ENCODE measurements at places on chromosomes 2 and 18.

GRCh38 chr2:216842636-216843035 is 17.2 kb downstream of the TNP1 start:
- DNase-seq: no peak

- no peak for DNase-seq
Measured at GRCh38 chr2:10919771-10920621, 8.3 kb downstream of the KCNF1 start.

DNA sequence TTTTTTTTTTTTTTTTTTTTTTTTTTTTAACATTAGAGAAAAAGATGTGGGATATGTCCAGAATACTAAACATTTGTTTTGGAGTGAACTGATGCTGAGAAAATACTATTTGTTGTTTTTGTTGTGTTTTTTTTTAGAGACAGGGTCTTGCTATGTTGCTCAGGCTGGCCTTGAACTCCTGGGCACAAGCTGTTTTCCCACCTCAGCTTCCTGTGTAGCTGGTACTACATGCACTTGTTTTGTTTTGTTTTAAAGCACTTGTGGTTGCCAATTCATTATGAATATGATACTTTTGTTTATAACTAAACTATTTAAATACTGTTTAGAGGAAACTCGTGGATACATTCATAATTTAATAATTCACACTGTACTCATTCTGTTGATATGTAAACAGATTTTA is 33.4 kb upstream of the DYSF start:
- DNase-seq: no peak

DNA sequence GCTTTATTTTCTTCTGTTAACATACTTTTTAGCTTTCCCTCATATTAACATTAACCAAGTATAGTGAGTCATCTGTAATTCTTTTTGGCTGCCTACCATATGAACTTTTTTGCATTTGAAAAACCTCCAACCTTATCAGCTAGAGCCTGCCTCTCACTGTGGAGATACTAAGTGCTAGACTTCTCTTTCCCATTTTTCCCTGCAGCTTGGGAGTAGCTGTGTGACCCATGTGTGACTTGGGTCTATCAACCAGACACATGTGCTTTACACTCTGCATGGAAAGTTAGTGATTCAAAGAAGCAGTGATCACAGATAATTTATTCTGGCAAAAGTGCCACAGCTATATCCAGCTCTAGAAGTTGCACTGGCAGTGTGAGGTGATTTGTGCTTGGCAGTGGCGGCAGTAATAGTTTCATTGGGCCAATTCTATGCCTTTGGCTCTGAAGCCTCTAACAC is 36.3 kb downstream of the PREPL start:
- no peak for DNase-seq

DNA sequence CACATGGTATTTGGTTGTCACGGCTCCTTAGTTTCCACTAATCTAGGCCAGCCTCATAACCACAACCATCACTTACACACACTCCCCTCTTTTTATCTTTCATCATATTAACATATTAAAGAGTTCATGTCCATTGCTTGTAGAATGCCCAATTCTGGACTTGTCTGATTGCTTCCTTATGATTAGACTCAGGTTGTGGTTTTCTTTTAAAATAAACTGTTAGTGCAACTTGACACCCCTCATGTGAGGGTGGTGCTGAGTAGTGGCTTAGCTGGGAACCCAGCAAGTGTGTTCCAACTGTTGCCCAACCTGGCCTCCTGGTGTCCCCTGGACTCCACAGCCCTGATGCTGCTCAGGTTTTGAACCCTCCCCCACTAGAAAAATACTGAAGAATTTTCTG is 20.1 kb upstream of the CD207 start:
- DNase-seq: no peak

GRCh38 chr2:111633643-111634042 is 250.3 kb downstream of the ANAPC1 start:
- DNase-seq: no peak

DNA sequence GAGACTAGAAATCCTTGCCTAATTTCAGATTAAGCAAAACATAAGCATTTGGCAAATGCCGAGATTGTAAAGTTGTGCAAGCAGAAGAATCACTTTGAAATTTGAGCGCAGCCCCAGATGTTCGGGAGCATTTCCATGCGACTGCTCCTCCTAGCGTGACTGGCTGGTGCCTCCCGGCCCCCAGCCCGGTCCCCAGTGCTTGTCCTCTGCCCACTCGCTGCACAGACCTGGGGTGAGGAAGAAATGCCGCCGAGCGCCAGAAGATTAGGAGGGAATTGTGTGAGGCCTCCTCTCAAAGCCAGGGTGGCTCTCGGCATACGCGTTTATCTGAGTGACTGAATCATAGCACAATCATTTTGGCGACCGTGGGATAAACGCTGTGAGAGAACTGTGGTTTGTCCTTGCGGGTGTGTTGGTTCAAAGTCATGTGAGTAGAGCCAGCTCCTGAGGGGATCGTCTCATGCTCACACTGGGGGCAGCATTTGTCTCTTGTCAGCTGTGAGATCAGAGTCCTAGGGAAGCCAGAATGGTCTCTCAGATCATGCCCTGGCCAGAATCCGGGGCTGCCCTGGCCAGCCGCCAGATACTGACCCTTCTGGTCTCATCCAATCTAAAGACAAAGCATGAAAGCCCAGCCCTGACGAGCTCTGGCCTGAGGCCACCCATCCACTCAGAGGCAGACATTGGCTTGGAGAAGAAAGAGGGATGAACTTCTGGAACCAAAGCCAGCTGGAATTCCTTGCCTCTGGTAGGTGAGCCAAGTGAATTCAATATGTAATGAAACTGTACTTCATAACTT is 189.3 kb downstream of the SH3RF3 start:
- DNase-seq: peak; percentile 82

- no peak for DNase-seq
Measured at GRCh38 chr2:44429034-44429433, 67.3 kb downstream of the CAMKMT start.

- no peak for DNase-seq
Measured at GRCh38 chr2:40401896-40402295, 50.0 kb downstream of the SLC8A1 start.

GRCh38 chr2:48144777-48145176 is 238.5 kb upstream of the FBXO11 start:
- DNase-seq: no peak

GRCh38 chr2:102514061-102514785 is 41.2 kb downstream of the SLC9A4 start:
- no peak for DNase-seq

- no peak for DNase-seq
Measured at GRCh38 chr2:17818235-17818815, 2.1 kb downstream of the MSGN1 start.

GRCh38 chr2:106701203-106702022 is 184.6 kb downstream of the ST6GAL2 start:
- no peak for DNase-seq

GRCh38 chr18:199214-199613 is 40.9 kb downstream of the USP14 start:
- no peak for DNase-seq

DNA sequence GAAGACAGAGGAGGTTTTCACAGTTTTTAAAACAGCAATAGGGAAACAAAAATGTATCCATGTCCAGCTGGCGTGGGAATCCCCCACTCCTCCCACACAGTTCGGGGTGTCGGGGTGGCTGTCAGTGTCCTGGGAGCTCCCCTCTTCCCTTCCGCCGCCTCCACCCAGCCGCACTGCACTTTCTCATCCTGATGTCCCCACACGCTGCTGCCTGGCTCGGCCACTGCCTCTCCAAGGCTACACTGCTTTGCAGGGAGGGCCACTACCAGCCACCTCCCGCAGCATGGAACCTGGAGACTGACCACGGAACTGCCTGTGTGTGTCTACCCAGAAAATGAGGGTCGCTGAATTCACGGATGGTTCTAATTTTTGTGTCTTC is 138.7 kb upstream of the CTDP1 start:
- DNase-seq: peak; percentile 34

- DNase-seq: no peak
Measured at GRCh38 chr2:74525717-74526648, at the start of gene DQX1. Gene DQX1, minus strand, starts transcription at chr2:74526231. Its CDS starts 502 bp downstream, at chr2:74525729.

DNA sequence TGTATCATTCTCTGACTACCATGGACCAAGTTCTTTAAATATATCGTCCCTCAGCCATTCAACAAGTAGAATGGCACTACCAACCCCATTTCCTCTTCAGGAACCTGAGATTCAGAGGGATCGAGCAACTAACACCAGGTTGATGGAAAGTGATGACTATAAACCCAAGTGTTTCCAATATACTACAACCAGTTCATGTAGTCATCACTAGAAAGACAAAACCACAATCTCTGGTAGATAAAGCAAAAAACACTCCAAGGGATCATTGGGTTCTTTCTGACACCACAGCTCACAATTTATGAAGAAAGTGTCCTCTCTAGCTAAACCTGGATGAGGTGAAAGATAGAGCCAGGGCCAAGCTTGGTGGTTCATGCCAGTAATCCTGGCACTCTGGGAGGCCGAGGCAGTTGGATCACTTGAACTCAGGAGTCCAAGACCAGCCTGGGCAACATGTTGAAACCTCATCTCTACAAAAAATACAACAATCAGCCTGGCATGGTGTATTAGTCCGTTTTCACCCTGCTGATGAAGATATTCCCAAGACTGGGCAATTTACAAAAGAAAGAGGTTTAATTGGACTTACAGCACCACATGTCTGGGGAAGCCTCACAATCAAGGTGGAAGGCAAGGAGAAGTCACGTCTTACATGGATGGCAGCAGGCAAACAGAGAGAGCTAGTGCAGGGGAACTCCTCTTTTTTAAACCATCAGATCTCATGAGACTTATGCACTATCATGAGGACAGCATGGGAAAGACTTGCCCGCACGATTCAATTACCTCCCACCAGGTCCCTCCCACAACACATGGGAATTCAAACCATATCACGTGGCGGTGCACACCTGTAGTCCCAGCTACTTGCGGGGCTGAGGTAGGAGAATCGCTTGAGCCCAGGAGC is 2.2 kb downstream of the CD226 start:
- no peak for DNase-seq

DNA sequence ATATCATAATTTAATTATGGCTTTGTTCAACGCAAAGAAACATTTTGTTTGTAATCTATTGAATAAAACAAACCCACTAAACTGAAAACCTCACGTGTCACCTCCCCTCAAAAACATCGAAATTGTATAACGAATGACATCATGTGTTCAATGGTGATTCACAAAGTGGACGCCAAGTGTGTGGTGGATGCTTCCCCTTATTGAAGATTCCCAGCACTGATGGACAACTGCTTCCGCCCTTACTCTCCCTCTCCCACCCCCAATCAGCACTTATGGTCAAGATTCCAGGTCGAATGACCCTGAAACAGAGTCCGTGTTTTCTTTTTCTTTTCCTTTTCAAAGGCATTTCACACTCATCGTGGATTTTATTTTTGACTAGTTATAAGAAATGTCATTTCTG is 383.0 kb upstream of the SMIM21 start:
- no peak for DNase-seq

DNA sequence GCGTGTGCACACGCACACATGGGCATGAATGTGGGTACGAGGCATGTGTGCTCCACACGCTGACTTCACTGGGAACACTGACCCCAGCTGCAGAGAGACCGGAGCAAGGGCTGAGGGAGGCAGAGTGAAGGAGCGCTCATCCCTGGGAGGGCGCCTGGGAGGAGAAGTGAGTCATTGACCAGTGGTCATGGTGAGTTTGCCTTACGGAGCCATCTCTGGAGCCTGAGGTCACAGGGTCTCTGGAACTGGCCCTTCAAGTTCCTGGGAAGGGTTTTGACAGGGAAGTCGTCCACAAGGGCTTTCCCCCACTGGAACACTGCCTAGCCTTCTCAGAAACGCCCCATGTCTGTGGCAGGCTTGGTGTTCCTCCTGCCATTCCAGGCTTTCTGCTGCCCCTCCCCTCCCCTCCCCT is 14.3 kb upstream of the TMEM185B start:
- DNase-seq: no peak

GRCh38 chr2:233936089-233936488 is 18.9 kb downstream of the TRPM8 start:
- no peak for DNase-seq

GRCh38 chr2:68182902-68183301 is 25.2 kb downstream of the PNO1 start:
- no peak for DNase-seq

DNA sequence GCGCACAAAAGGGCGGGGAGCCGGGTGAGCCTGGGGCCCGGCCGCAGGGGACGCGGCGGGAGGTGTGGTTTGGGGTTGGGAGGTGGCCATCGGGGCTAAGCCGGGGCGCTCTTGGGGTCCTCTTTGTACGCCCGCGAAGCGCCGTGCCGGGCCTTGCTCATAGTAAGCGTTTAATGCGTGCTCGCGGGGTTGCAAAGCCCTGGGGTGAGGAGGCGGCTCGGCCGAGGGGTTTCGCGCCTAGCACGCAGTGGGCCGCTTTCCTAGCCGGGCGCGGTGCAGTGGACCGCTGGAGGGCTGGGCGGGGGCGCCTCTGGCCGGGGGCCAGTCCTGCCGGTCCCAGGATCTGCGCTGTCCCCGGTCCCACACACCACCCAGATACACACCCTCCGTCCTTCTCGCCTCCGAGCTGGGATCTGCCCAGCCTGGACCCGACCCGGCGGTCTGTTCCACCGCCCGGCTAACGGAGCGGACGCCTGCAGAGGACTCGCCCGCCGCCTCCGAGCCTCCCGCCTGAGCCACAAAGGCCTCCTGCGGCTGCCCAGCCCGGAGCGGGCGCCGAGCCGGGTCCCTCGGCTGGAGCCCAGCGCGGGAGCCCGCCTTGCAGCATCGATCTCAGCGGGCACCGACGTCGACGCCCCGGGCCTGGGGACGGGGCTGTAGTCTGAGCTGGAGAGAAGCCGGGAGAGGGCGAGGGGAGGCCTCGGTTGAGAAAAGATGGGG is 564 bp downstream of the DPYSL5 start:
- DNase-seq: no peak

DNA sequence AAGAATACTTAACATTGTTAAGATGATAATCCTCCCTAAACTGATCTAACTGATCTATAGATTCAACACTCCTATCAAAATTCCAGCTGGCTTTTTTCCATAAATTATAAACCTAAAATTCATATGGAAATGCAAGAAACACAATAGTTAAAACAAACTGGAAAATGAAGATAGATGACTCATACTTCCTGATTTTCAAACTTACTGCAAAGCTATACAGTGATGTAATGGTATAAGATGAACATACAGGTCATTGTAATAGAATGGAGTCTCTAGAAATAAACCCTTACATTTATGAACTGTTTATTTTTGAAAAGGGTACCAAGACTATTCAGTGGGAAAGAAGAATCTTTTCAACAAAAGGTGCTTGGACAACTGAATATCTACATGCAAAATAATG is 32.3 kb downstream of the UBXN4 start:
- no peak for DNase-seq

DNA sequence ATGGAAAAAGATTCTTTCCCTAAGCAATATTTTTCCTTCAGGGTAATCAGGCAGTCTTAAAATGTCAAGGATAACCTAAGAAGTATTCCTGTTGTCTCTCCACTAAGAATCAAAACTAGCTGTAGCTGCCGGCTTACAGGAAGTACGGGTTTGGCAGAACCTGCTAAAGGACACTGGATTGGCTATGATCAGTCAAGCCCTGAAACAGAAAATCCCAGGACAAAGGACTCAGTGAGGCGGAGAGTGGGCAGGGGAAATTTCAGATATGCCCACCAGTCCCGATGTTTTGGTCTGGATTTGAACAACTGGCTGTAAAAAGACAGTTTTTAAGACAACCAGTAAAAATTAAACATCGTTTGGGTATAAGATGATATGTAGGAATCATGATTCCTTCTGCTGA is 155.7 kb downstream of the HDAC4 start:
- DNase-seq: no peak

GRCh38 chr2:3572620-3573019 is 2.4 kb upstream of the RPS7 start:
- no peak for DNase-seq

GRCh38 chr2:86562485-86562921 is 740 bp downstream of the CHMP3 start:
- DNase-seq: no peak

GRCh38 chr2:82478641-82479040 is 1980.4 kb downstream of the SUCLG1 start:
- no peak for DNase-seq
